ENCODE measurements at places on chromosomes 4 and X. TPM values are rescaled to one million over a fixed set of nuclear protein-coding genes. Genes with fewer than 3 reads are reported as not detected.

Gene NXF2
- total RNA-seq: 0.67 TPM

Gene TMEM271
- not detected for total RNA-seq

DNA sequence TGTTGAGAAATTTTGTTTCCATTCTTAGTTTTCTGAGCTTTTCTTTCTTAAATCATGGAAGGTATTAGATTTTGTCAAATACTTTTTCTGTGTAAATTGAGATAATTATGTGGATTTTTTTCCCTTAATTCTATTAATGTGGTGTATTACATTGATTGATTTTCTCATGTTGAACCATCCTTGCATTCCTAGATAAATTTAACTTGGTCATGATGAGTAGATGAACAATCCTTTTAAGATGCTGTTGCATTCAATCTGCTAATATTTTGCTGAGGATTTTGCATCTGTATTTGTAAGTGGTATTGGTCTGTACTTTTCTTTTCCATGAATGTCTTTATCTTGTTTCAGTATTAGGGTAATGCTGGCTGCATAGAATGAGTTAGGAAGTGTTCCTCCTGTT, 20.3 kb upstream of the CTBP1 start:
- no peak for DNase-seq

DNA sequence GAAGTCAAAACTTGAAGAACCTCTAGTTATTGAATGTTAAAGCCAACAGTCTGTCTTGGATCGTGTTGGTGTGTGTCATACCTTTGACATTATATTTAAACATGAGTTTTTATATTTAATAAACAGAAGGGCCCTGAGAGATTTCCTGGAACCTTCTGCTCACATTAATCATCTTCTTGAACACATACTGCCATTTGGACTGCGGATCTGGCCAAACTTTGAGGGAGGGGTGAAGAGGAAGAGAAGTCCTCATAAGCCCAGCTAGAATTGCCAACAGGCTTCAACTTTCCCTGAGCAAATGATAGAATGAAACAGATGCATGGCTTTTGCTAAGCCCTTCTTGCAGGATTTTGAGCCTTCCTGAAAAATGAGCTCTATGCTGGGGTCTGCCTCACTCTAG, 27.4 kb downstream of the CCKAR start:
- no peak for DNase-seq

DNA sequence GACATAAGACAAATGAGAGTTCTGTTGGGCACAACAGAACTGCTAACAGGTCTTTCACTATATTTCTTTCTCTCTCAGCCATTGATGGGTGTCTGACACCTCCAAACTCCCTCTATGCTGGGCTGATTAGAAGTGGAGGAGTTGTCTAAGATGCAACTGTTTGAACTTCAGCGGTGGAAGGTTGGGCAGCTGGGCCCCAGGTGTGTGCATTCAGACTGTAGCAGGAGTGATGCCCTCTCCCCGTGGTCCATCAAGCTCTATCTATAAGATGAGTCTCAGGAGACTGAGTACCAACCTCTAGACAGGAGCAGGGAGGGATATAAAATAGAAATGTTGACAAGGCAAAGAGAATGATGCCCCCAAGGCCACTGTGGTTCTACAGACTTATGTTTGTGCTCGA, 28.2 kb upstream of the CHRNA9 start:
- DNase-seq: no peak

DNA sequence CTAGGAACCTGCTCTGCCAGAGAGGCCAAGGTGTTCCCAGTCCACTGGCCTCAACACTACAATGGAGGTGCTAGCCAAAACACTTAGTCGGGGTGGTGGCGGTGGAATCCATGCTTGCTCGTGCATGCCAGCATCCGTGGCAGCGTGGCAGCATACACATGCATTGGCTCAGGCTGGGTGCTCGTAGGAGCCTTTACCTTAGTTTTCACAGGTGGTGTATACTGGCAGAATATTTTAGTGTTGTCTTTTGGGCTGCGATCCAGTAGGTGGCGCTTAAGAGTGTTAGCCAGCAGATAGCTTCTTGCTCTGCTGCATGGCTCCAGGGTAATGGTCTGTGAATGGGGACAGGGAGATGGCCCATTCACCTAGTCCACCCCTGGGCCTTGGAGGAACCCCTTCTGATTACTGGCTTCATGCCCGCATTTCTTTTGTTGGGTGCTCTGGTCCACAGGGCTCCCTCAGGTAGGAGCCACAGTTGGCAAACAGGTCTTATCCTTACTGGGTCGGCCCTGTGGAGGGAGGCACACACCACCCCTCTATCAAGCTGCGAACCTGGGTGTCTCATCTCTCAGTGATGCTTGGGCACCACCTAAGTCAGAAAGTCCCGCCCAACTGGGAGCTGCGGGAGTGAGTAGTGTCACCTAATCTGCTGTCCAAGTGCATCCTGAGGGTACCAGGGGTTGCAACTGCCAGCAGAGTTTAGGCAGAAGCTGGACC, 40.0 kb downstream of the RIPPLY1 start:
- DNase-seq: peak; percentile 18

GRCh38 chr4:158201322-158201721, 9.0 kb upstream of the TMEM144 start:
- no peak for DNase-seq

DNA sequence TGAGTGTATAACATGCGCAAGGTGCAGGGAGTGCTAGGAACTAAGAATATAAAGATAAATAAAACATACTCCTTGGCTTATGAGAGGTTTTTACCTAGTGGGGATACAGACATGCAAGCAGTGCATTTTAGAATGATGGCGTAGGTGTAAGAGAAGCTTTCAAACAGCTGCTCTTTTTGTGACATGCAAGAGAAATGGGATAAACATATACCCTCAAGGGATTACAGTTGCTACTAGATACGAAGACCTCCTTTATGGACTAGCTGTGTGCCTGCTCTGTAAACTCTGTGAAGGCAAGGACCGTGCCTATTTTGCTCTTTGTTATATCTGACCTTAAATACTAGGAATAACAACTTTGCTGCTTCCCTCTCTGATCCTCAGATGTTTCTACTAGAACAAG, 39.0 kb upstream of the SLITRK4 start:
- no peak for DNase-seq

DNA sequence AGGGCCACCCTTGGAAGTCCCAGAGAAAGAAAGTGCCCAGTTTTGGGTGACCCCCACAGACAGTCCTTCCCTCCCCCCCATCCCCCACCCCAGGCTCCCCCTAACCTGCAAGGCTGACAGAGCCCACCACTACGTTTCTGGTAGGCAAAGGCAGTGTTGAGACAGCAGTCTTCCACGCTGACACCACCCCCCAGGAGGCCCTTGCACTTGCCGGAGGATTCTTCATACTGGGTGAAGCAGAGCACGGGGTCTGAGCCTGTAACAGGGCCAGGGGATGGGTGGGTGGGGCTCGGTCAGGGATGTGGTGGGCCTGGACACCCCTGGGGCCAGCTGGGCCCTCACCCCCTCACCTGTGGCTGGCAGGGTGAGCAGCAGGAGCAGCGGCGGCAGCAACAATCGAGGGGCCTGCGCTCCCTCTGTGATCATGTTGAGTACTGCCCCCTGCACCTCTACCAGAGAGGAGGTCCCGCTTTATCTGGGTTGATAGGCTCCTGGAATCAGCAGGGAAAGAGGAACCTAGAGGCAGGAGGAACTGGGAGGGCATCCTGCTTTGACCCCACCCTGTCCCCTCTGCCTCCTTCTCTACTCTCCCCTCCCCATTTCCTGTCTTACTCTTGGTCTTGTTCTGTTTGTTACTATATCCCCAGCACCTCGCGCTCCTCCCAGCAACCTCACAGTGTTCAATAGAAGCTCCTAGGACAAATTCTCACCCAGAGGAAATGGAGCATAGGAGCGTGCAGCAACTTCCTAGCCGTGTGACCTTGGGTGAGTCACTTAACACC, at the start of gene CFP:
Gene CFP (minus strand): TSS at position 512 of the 782 bp plus-strand sequence. CDS start 86 bp downstream, at position 426.
- no peak for DNase-seq

- DNase-seq: no peak
Measured at GRCh38 chr4:147173322-147173721, 227.7 kb upstream of the TTC29 start.

DNA sequence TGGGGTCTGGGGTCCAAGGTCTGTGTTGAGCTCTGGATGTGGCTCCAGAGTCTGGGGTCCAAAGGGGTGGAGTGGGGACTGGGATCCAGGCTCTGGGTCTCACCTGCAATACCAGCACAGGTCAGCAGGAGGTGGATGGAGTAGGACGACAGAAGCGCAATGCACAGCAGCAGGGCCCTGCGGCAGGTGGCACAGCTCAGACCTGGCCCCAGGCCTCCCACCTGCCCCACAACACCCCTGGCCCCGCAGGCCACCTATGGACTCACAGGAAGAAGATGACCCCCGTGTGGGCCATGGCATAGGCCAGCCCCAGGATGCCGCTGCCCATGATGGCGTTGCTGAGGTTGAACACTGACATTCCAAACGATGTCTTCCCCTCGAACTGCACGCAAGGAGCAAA, 3.4 kb downstream of the SLC38A5 start:
- DNase-seq: no peak
